ENCODE measurements at places on chromosomes 2 and 18.

DNA sequence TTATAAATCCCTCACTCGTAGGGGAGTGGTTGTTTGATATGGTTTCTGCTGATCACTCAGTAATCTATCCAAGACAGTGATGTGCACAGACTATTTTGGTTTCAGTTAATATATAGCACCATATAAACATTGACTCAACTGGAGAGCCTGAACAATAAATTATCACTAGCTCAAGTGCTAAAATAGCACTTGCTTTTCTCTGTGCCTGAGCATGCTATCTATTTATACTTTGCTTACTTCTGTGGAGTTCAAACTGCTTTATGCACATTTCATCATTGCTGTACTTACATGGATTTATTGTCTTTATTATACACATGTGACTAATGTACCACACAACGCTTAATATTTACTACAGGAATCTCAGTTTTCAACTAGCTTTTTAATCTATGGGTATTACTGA lies 133.6 kb downstream of the BCL2 start:
- no peak for DNase-seq

- no peak for DNase-seq
Observed at GRCh38 chr2:30366199-30366691, 80.8 kb upstream of the LCLAT1 start.

GRCh38 chr2:238143239-238143951 lies 4.9 kb downstream of the KLHL30 start:
- DNase-seq: peak; percentile 79

DNA sequence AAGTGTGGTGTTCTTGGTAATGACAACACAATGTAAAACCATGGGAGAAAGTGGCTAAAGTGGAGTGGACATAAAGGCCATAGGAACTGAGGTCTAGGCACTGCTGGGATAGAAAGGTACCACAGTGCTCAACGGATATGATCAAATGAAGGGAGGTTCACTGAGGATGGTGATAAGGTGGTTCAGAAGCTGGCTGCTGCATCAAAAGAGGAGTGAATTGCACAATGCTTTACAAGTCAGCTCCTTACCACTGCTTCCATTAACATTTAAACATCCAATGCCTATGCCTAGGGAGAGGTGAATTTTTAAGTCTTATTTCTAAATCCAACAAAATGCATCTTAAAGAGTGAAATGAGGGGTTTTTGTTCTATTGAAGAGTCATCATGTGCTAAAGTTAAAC lies 100.1 kb upstream of the ITGB6 start:
- no peak for DNase-seq

GRCh38 chr2:144705328-144706245 lies 185.7 kb upstream of the ZEB2 start:
- DNase-seq: peak; percentile 13

GRCh38 chr2:25692143-25692542 lies 18.8 kb upstream of the DTNB start:
- peak; percentile 95 for DNase-seq

DNA sequence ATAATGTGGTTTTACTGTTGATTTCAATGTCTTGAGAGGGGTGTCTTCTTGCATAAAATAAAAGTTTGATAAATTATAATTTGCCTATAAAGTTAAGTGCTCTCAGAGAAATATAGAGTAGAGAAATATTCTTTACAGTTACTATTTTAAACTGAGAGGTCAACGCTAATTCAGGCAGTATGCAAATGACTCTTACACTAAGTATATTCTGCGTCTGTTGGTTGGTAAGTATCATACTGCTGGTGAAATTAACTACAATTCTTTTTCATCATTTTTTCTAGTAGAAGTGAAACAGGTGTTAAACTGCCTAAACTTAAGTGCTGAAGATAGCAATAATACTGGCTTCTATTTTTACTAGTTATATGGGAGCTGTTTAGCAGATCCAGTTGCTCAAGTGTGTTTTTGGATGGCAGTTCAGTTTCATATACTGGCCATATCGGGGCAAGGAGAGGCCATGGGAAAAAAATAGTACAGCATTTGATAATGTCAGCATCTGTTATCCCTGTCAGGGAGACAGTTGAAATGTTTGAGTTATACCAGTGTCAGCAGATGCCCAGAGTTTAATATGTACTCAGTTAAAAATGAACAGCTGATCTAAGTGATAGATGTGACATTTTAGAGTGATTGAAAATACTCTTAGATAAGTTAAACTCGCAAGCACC lies 86.2 kb downstream of the MIB1 start:
- no peak for DNase-seq

GRCh38 chr2:24191848-24192247 lies 17.0 kb downstream of the FAM228A start:
- no peak for DNase-seq

GRCh38 chr2:70523996-70524965 lies 29.3 kb downstream of the TGFA start:
- DNase-seq: peak; percentile 95

DNA sequence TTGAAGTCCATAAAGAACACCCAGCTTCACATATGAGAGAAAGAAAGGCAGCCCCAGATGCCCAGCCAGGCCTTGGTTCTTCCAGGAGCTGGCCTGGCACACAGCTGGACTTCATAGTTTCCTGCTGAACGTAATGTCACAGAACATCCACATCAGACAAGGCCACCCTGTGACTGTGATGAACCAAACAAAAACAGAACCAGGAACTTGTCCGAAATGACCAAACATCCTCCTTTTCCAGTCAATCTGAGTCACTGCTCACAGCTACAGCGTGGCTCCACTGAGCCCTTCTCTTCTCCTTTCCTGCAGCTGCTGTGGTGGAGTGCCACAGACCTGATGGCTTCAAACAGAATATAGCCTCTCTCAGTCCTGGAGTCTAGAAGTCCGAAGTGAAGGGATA lies 45.4 kb upstream of the PAPOLG start:
- no peak for DNase-seq

DNA sequence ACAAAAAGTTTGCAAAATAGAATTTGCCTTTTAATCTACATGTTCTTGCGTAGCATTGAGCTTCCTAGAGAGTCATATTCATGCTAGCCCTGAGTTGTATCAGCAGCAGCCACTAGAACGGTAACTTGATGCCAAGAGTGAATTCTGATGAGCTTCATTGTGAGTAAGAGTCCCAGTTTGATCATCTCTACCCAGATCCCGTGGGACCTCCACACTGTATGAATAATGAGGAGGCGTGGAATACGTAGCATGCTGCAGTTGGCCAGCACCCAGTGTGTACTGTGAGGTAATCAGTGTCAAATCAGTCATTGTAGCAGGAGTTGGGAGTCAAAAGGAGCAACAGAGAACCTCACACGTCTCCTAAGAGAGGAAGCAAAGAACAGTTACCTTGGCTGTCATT lies 197.9 kb downstream of the NEDD4L start:
- peak; percentile 84 for DNase-seq
